ENCODE measurements at places on chromosomes 2 and 18.

DNA sequence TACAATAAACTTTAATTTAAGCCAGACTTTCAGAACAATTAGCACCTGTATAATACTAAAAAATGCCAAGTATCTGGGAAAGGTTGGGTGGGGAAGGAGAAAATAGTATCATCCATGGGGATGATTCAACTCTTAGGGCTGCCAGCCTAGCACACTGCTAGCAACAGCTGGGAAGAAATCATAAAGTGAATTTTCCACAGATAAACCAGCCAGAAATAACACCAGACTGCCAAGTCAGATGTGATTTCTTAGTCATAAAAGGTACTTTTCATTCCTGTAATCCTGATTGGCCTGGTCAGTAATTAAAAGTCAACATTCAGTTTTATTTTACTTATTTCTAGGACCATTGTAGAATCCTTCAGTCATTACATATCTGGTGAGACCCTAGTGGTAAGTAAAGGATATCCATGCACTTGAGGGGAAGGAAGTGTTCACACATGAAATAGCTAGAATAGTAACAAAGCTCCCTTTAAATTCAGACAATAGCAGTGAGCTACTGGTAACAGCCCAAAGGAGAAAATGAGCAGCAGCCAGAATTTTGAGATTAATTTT, 59.4 kb downstream of the LIMS1 start:
- peak; percentile 87 for DNase-seq

GRCh38 chr2:103810875-103811274, 1043.0 kb upstream of the POU3F3 start:
- DNase-seq, result no peak

- DNase-seq, result no peak
Measured at GRCh38 chr18:57137847-57138246, 9.0 kb upstream of the BOD1L2 start.

DNA sequence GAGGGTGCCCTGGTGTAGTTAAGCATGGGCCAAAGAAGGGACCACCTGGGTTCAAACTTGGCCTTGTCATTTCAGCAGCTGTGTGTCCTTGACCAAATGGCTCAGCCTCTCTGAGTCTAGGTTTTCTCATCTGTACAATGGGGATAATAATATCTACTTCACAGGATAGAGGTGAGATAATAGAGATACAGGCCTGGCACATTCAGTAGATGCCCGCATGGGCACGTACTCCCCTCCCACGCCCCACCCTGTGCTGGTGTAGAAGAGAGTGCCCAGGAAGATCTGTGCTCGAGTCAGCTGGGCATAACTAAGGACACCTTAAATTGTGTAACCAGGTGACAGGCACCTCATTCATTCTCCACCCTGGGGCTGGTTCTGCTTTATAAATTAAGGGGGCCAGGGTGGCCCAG, 8.4 kb upstream of the TMEM185B start:
- no peak for DNase-seq

- DNase-seq, result no peak
Measured at GRCh38 chr18:24630346-24630880, 170.0 kb downstream of the HRH4 start.

- DNase-seq, result peak; percentile 43
Measured at GRCh38 chr2:1791685-1792435, 47.5 kb upstream of the PXDN start.

- no peak for DNase-seq
Measured at GRCh38 chr2:52532956-52533355, 1234.6 kb upstream of the CHAC2 start.

- DNase-seq, result no peak
Measured at GRCh38 chr2:136874258-136874657, 108.9 kb downstream of the THSD7B start.

DNA sequence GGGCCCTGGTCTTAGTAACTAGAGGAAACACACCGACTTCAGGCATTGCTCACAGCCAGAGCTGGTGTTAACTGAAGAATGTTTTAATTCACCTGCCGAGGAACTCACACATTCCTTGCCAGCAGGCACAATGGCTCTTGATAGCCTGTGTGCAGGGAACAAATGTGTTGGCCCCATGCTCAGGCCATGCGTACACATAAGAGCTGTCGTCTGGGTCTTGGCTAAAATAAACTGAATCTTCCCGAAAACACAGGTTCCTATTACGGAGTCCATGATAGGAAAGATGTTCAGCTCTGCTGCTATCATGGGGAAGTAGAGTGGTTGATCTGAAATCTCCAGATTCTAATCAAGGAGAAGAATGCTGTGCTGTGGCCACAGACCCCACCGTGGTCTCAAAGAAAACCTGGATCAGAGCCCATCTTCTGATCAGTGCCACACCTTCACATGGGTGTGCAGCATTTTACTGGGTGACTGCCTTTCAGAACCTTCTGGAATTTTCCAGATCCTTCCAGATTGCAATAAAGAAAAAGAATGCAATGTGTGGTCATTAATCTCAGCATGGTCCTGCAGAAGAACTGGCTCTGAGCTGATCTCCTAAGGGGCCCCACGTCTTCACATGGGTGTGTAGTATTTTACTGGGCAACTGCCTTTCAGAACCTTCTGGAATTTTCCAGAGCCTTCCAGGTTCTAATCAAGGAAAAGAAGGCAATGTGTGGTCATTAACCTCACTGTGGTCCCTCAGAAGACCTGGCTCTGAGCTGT, 17.2 kb downstream of the MBP start:
- DNase-seq, result no peak

DNA sequence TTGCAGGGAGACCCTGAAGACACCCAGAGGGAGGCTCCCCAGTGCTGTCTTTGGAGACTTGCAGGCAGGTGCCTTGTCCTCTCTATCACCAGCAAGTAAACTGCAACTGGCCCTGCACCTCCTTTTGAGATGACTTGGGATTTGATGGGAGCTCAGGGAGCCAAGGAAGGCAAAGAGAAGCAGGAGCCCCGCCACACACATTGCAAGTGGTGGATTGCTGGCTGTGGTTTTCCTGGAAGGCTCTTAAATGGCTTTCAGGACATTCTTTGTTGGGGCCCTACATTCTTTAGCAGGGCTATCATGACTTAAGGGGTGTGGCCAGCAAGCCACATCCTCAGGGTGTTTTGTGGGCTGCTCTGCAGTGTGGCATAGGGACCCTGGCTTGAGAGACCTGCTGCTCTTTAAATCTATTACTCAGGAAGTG, 39.9 kb upstream of the CDC42EP3 start:
- DNase-seq, result peak; percentile 56

GRCh38 chr2:165796129-165796528, 2.1 kb upstream of the GALNT3 start:
- no peak for DNase-seq

DNA sequence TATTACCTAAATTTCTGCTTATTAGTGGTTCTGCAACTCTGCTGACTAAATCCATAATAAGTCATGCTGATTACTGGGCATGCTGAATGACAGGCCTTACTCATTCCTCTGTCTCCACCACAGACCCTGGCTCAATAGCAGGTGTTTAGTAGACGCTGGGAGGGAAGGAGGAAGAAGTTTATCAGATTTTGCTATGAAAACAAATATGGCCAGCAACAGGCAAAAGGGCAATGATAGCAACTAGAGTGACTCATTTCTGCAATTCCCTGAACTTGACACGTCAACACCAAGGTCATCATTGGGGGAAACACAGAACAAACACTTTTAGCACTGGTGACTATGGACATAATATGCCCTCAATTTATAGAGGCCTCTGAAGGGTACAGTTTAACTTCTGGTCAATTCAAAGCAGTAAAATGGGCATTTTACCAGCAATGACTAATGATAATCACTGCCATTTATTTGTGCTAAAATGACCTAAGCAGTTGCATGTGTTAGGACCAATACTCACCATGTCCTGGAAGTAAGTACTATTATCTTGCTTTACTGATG, 35.2 kb downstream of the TMEM163 start:
- peak; percentile 69 for DNase-seq

DNA sequence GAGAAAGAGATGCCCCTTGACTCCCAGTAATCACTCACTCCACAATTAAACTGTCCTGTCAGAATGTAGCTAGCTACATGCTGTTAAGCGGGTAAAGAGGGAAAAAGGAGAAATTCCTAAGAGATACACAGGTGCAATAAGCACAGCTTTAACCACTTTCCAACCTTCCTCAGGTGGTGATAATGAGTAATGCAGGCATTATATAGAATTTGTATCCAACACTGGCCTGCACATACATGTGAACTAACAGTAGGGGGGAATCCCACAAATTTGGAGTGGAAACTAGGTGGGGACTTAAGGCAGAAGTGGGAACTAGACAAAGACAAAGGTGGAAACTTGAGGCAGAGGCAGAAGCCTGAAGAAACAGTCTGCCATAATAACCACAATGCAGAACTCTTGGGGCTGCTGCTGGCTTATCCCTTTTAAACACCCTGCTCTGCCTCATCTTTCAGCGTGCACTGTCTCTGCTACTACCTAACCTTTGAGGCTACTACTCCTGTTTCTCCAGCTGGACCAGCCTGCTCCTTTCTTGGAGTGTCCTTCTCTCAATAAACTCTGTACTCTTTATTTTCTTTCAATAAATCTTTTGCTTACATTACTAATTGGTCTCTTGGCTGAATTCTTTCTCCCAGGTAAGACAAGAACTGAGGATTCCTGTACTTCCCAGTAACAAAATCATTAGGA, 259.7 kb downstream of the PDE11A start:
- peak; percentile 7 for DNase-seq

DNA sequence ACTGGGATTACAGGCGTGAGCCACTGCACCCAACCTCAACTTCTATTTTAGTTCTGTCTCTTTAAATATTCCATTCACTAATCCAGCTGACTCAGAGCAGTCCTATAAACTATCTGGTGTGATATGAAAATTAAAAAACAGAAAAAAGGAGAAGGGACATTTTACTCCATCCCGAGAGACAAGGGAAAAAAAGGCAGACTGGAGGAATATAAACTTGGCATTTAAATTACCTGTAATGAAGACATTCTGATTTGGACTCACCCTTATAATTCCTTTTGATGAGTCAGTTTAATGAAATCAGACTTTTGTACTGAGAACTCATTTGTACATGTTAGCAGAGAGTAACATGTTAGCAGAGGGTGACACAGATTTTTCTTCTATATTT, 74.8 kb upstream of the RIOK3 start:
- DNase-seq, result peak; percentile 80

- peak; percentile 49 for DNase-seq
Measured at GRCh38 chr18:57441071-57441794, 6.1 kb downstream of the ONECUT2 start.

- DNase-seq, result peak; percentile 92
Measured at GRCh38 chr2:170157025-170157684, 20.8 kb upstream of the MYO3B start.

- no peak for DNase-seq
Measured at GRCh38 chr2:191479680-191480023, 198.3 kb upstream of the NABP1 start.

DNA sequence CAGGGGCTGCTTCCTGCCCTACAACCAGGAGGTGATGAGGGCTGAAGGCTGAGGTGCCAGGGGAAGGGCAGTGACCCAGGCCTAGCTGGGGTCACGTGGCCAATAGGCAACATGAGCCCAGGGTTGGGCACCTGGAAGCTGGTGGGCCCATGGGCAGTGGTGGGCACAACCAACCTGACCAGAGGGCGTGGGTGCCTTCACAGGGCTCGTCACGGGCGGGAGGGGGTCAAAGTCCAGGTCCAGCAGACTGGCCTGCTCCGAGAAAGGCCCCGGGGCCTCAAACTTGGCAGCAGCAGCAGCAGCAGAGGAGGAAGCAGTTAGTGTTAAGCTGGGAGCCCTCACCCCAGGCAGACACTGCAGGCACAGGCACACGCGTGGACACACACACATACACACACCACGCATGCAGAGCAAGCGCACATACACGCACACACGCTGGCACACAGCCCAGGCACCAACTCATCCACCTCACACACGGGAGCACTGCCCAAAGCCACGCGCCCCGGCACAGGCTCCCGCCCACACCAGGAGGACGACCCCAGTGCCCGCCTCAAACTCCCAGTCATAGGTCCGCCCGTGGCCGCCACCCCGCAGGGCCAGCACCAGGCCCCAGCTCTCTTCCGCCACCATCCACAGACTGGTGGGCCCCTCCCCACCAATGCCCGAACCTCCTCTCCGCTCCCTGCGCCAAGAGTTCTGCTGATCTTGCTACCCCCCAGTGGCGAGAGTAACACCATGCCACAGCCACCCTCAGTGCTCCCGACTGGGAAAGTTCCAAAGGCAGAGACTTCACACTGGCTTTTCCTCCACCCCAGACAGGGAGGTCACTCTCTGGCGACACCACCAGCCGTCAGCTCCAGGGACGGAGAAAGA, 53.0 kb downstream of the BIN1 start:
- no peak for DNase-seq

DNA sequence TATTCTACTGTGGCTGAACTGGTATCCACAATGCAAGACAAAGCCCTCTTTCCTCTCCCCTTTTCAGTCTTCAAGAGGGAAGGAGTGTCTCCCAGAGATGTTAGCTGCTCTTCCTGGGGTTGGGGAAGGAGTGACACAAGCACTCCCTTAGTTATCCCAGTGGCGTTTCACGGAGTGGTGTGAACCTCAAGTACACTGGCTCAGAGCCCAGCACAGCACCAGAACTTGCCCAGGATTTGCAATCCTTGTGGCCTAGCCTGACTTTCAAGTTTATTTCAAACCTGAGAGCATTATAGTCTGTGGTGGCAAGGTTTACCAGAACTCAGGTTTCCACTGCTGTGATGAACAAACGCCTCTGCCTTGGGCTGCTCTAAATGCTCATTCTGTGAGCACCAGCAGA, 162.5 kb downstream of the CCDC102B start:
- DNase-seq, result peak; percentile 4

DNA sequence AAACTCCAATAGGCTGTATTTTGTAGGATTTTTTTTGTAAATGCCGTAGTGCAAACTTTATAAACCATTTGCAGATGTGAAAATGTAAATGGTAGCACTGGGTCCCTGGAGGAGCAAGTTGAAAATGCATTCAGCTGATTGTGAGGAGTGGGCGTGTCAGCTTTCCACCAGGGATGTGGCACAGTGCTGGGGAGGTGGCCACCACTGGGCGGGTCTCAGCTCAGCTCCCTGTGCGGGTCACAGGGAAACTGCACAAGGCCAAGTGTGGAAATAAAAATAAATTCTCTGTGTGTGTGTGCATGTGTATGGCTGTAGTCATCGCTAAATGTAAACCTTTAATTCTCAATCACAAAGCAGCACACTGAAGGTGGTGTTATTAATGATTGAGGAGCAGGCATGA, 137.2 kb upstream of the PXDN start:
- DNase-seq, result no peak

DNA sequence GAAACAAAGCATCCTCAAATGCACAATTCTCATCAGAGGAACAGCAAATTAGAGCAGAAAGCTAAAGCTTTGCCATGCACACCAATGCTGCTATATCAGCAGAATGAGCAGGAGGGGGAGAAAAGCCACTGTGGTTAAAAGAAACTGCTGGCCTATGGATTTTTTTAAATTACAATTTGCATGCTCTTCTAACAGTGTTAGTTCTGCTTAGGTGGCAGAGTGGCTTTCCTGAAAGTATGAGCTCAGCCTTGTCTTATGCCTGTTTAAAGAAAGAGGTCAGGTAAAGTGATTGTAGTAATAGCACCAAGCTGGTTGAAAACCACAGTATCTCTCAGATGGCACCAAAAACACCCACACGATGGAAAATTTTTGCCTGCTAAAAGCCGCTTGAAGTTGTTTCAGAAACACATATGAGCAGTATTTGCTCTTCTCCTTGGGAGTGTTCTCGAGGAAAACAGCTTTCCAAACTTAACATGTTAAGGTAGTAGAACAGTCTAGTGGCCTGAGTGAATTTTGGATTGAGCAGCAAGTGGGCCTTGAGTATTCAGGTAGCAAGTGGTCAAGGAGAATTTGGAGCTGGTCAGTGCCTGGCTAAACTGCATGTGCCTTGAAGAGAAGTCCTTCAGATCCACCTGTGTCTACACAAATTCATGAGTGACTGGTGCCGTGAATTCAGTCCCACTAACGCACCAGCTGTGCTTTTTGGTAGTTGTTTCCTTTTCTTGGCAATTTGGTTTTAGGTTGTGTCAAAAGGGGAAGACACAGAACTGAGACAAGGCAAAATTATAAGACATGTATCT, 19.6 kb upstream of the NDUFV2 start:
- DNase-seq, result no peak

Measured in bronchial epithelial cell (primary cell).